ENCODE measurements at places on chromosomes 7 and 10.

DNA sequence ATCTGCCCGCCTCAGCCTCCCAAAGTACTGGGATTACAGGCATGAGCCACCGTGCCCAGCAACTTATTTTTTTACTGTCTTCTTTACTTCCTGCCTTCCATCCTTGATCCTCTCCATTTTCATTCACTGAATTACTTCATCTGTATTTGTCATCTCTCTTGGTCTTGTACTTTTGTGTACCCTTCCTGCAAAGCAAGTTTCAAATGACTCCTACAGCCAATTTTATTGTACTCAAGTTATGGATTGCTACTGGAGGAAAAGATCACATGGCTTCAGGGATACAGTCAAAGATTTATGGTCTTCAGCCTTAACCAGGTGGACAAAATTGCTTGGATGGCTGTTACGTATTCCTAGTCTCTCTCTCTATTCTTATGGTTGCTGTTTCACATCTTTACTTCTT is 22.6 kb downstream of the SEPTIN7 start:
- no peak for DNase-seq

DNA sequence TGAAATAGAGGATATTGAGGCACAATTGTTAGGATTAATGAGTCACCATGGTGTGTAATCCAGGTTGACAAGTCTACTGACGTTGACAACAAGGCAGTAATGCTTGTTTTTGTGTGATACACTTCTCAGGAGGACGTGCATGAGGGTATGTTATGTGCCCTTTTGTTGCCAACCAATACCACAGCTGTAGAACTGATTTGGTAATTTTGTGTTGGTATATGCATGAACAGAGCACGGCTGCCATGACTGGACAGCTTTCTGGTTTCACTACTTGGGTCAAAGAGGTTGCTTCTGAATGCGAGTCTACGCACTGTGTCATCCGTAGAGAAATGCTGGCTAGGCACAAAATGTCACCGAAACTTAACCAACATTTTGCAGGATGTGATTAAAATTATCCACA is 32.9 kb downstream of the PHTF2 start:
- peak; percentile 18 for DNase-seq

DNA sequence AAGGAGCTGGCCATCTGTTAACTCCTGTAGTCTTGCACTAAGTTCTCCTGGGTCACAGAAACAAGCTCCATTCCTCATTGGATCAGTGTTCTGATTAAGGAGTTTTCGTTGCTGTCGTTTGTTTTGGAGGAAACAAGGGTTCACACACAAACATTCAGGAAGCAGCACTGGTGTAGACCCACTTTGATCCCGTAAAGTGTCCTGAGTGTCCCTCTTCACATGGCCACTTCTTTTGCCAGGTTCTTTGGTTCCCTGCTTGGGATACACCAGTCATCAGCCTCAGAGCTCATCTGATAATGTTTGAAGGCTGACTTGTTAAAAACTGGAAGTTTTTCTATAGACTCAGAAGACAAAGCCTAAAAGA is 10.9 kb downstream of the PDK4 start:
- DNase-seq: no peak

GRCh38 chr7:122339145-122339904 is 34.8 kb upstream of the FEZF1 start:
- DNase-seq: no peak

DNA sequence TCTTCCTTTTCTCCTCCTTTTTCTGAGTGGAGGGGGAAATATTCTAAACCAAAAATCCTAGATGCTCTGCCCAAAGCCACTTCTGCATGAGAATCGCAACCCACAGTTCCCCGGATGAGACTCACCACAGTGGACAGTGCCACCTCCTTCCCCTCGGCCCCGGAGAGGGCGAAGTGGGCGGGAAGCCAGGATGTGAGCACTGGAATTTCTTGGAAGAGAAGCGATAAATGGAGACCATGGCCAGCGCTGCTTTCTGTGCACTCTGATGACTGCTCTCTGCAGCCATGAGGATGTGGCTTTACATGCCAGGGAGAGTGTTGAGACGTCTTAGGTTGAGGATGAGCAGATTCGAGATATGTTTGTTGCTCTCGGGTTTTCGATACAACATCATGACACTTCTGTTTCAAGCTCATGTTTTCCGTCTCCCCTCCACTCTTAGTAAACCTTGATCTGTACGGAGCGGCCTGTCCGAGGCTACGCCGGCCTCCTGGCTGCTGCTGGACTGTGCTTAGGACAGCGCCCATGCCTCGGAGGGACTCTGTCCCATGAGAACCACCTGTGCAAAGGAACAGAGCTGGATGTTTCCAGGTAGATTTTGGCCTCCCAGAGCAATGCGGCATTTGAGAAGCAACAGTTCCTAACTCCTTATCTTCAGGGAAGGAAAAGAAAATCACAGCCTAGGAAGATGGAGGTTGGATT is 414.6 kb upstream of the FOXK1 start:
- DNase-seq: no peak

- DNase-seq: no peak
Measured at GRCh38 chr10:107340326-107340725, 175.8 kb upstream of the SORCS1 start.

GRCh38 chr7:43302773-43303460 is 190.5 kb downstream of the HECW1 start:
- DNase-seq: no peak

DNA sequence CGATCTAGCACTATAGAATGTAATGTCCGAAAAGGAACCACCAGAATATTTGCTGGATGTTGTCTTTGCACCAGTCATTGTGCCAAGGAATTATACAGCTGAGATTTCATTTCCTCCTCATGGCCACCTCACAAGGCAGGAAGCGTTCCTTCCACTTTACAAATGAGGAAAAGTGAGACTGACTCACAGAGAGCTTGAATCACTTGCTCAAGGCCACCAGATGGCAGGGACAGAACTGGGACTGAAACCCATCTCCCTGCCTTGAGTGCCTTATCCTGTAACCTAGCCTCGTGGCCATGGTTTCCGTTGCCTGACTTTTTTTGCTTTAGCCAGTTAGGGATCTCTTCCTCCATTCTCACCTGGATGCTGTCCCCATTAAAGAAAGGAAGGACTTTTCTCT is 44.7 kb upstream of the PDZD8 start:
- no peak for DNase-seq

DNA sequence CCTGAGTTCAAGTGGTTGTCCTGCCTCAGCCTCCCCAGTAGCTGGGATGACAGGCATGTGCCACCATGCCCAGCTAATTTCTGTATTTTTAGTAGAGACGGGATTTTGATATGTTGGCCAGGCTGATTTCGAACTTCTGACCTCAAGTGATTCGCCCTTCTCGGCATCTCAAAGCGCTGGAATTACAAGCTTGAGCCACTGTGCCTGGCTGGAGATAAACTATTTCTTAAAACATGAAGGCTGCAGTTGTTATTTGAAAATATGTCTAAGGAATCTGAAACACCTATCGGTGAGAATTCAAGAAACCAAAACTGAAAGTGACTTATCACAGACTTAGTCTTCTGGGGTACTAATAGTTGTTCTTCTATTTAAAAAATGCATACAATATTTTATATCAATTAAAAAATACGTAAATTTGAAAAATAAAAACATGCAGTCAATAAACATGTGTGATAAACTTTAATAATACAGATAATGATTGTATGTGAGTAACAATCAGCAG is 176.9 kb upstream of the PRSS58 start:
- no peak for DNase-seq

GRCh38 chr10:121379013-121379412 is 219.2 kb downstream of the FGFR2 start:
- DNase-seq: no peak

DNA sequence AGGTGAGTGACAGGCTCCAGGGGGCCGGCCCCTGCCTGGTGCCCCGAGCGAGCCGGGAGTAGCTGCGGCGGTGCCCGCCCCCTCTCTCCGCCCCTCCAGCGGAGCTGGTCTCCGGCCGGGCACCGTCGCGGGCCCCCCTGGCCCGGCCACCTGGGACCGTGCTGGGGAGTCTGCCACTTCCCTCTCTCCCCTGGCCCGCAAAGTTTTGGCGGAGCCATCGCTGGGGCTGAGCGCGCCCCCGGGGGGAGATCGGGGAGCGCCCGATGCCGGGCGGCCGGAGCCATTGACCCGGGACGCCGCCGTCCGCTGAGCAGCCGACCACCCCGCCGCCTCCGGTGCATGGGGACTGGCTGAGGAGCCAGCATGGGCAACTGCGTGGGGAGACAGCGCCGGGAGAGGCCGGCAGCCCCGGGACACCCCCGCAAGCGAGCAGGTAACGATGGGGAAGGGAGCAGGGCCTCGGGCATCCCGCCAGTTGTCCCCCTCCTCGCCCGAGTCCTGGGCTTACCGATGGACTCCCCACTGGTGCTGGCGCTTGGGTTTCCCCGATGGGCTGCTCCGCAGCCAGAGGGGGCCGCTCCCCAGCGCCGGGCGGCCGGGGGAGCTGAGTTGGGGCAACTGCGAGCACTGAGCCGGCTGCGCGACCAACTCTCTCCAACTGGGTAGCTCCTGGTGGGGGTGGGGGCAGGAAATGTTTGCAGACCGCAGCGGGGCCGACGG is at the start of gene UBTD1:
Gene UBTD1 (plus strand): TSS at position 84 of the 720 bp plus-strand sequence. CDS start 280 bp downstream, at position 364.
- peak; percentile 44 for DNase-seq

DNA sequence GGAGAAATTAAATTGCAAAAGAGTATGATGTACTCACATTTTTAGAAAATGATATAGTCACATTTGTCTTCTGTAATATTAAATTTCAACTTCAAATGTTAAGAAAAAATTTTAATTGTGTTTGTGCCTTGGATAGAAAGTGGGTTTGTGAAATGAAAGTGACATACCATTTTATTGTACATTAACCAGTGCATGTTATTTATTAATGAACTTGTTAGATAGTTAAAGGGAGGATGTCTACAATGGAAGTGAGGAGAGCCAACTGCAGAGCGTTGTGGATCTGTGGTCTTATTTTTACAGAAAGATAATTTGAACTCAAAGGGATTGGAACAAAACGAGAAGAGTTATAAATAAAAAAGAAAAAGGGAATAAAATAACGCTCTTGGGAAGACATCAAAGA is 291.7 kb downstream of the ARL4A start:
- DNase-seq: no peak

GRCh38 chr10:73875139-73875475 is 752 bp upstream of the CAMK2G start:
- DNase-seq: peak; percentile 42

DNA sequence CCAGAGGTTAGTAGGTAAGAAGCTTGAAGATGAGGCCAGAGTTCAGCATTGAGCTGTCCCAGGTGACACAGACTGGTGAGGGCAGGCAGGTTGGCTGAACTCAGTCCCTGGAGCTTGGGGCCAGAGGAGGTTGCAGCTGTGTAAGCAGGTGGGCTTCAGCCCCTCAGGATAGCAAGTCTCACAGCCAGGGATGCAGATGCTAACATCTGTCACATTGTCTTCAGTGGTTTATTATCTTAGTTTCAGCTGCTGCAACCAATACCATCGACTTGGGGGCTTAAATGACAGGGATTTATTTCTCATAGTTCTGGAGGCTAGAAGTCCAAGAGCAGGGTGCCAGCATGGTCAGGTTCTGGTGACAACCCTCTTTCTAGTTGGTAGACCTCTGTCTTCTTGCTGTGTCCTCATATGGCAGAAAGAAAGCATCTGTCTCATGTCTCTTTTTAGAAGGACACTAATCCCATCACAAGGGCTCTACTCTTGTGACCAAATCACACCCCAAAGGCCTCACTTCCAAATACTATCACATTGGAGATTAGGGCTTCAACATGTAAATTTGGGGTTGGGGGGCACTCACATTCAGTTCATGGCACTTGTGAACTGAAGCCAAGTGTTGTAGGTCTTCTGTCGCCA is 146.2 kb downstream of the KIAA1217 start:
- no peak for DNase-seq

DNA sequence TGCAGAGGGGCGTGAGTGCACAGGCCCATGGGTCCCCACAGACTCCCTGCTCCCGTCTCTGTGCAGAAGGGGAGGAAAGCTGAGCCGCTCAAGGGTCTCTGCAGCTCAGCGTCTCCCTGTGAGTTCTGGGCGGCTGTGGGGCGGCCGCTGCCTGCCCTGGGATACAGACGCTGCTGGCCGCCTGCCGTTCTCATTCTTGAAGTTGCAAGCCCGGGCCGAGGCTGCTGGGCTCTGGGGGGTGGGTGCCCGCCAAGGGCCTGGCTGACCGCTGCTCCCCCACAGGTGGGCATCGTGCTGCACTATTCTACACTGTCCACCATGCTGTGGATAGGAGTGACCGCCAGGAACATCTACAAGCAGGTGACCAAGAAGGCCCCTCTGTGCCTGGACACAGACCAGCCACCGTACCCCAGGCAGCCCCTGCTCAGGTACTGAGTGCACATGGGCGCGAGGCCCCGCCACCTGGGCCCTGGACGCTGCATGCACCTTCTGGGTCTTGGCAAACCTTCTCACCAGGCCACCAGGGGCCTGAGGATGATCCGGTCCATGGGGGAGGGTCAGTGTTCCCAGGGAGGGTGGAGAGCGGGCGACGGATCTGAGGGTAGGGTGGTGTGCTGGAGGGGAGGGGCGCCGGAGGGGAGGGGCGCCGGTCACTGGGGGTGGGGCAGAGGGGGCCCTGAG is 14.8 kb downstream of the ADGRA1 start:
- DNase-seq: no peak

GRCh38 chr7:25860275-25861163 is 291.5 kb upstream of the NFE2L3 start:
- DNase-seq: peak; percentile 3

GRCh38 chr10:110498087-110498981 is 627 bp downstream of the DUSP5 start:
- DNase-seq: peak; percentile 68

GRCh38 chr7:120898715-120899499 is 41.0 kb upstream of the TSPAN12 start:
- no peak for DNase-seq

GRCh38 chr7:126589068-126589684 is 663.6 kb downstream of the GRM8 start:
- DNase-seq: no peak

GRCh38 chr7:50667789-50668226 is 102.6 kb upstream of the DDC start:
- no peak for DNase-seq

DNA sequence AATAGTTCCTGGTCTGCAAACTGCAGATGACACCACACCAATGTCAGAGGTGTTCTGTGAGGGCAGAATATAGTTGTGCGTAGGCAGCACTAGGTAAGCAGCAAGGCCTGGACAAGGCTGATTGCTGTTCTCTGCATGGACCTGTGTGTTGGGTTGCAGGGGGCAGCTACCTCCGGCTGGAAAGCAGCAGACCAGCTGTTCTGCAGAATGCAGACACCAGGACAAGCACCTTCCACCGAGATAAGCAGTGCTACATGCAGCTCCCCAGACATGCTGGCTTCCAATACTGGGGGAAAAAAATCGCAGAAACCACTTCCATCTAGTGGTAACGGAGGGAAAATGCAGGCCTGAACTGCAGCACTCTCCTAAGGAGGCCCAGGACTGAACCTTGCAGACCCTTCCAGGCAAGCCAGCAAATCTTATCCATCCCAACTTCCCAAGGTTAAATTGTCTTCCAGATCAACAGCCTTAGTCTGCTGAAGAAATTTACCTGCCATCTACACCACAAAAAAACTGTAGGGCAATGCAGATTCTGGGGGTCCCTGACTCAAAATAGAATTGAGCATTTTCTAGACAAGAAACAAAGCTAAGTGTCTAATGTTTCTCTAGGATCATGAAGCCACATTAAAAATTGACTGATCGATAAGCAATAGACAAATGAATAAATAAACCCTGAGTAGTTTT is 50.5 kb upstream of the COBL start:
- DNase-seq: peak; percentile 6
